ENCODE measurements at places on chromosomes 12 and 14.

DNA sequence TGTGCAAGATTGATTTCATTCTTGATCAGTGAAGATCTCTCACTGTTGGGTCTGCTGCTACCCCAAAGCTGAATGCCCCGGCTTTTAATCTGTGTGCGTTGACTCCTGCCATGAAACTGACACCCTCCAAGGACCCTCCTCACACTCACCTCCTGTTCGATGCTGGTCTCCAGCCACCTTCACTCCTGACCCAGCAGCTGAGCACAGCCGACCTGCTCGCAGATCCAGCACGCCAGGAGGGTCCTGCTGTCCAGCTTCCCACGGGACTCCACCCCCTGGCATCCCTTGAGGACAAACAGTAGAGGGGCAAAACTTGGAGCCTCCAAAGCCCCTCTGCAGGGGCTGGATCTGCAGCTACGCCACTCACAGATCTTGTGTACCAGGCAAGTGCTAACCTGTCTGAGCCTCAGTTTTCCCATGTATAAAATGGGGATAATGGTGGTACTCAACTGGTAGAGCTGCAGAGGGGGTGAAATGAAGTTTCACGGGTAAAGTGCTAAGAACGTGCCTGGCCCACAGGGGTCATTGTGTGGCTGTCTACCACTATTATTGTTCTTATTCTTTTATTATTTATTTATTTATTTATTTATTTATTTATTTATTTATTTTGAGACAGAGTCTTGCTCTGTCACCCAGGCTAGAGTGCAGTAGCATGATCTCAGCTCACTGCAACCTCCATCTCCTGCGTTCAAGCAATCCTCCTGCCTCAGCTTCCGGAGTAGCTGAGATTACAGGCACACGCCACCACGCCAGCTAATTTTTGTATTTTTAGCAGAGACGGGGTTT is 178.0 kb downstream of the PHETA1 start:
- no peak for DNase-seq

- no peak for DNase-seq
Measured at GRCh38 chr12:39127401-39127800, 222.0 kb upstream of the CPNE8 start.

DNA sequence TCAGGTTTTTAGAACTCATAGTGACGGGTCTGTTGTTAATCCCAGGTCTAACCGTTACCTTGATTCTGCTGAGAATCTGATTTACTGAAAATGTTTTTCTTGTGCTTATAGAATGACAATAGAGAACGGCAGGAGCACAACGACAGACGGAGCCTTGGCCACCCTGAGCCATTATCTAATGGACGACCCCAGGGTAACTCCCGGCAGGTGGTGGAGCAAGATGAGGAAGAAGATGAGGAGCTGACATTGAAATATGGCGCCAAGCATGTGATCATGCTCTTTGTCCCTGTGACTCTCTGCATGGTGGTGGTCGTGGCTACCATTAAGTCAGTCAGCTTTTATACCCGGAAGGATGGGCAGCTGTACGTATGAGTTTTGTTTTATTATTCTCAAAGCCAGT is 34.4 kb downstream of the PSEN1 start:
- no peak for DNase-seq

DNA sequence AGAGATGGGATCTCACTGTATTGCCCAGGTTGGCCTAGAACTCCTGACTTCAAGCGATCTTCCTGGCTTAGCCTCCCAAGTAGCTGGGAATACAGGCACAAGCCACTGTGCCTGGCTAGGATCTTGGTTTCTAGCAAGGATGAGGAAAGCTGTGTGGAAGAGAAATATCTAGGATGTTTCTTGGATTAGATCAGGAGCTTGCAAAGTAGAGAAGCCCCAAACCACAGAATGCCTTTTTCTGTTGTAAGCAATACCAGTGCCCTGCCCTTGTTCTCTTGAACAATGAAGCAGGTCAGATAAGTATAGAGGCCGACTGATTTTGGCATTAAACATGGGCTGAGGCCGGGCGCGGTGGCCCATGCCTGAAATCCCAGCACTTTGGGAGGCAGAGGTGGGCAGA is 44.3 kb upstream of the STRN3 start:
- no peak for DNase-seq

DNA sequence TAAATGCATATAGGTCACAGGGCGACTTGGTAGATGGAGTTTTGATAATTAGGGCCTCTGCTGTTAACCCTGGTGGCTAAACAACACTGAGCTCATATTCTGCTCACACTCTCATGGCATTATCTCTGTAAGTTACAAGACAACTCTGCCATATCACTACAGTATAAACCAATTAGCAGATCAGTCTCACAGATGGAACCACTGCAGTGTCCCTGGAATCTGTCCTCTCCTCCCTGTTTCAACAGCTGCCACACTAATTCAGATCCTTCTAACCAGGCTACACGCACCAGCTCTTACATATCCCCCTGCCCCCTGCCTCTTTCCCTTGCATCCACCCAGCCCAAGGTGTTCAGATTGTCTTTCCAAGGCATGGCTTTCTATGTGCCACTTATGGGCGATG is 161.0 kb upstream of the RMST start:
- DNase-seq = no peak

DNA sequence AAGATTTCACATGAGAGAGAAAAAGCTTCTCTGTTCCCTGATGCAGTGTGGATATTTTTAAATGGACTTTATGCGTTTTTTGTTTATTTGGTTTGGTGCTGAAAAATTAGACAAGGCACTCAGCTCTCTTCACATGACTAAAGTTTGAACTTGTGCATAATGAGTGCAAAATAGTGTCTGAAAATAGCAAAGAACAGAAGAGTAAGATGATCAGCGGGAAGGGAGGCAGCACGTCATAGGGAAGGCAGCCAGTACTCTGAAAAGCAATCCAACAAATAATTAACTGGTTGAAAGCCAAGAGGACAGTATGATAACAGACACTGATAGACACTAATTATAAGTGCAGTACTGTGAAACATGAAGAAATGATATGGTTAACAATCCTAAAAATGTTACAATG is 46.6 kb upstream of the CDKN3 start:
- no peak for DNase-seq

GRCh38 chr12:101305226-101305779 is 25.4 kb downstream of the UTP20 start:
- DNase-seq = no peak

DNA sequence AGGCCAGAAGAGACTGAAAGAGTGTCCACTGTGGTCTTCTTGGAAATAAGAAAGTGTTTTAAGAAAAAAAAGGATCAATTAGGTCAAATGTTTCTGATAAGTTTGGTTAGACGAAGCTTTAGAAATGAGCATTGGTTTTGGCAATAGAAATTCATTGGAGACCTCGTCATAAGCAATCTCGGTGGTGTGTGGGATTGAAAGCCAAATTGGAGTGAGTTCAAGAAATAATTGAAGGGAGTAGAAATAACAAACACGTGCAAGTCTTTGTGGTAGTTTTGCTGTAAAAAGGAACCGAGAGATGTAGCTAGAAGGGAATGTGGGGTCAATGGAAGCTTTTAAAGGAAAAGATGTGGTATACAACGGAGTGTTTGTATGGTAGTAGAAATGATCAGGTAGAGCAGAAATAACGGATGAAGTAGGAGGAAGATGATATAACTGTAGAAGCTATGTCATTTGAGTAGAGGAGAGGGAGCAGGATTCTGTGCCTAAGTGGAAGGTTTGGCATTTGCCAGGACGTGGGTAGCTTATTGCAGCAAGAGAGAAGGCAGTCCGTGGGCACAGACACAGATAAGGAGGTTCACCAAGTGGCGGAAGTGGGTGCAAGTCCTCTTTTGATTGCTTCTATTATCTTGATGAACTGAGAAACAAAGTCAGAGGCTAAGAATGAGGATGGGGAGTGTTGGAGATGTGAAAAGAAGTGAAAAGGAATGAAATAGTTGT is 146.2 kb downstream of the DACT1 start:
- no peak for DNase-seq

DNA sequence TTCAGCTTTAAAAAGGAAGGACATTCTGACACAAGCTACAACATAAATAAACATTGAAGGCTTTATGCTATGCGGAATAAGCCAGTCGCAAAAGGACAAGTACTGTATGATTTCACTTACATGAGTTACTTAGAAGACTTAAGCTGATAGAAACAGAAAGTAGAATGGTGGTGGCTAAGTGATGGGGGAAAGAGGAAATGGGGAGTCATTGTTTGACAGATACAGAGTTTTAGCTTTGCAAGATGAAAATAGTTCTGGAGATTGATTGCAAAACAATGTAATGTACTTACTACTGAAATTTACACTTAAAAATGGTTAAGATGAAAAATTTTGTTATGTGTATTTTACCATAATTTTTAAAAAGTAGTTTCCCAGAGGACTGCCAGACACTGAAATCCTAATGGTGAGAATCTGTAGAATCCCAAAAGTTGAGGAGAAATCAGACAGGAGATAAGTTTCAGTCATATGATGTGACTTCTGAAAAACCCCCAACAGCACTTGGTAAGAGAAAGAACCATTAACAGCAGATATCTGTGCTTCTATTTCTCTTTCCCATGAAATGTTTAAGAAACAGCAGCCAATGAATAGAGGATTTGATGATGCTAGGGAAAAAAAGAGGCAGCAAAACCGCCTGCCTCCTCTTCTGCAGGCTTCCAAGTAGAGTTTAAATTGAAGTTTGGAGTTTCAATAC is 16.6 kb upstream of the CLEC2A start:
- no peak for DNase-seq

DNA sequence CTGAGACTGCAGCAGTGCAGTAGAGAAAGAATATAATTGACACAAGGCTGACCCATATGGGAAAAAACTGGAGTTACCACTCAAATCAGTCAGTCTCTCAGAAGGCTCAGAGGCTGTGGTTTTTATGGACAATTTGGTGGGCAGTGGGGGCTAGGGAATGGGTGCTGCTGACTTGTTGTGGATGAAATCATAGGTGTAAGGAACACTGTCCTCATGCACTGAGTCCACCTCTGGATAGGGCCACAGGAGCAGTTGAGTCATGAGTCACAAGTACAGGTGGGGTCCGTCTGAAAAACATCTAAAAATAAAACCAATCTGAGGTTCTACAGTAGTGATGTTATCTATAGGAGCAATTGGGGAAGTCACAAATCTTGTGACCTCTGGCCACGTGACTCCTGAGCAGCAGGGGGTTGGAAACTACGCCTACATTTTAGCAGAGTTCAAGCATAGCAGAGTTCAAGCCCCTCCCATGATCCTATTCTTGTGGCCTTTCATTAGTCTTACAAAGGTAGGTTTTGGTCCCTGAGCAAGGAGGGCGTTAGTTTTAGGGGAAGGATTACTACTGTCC is 18.1 kb upstream of the SGPP1 start:
- DNase-seq = no peak

- no peak for DNase-seq
Measured at GRCh38 chr12:79020106-79020505, 155.5 kb downstream of the SYT1 start.

GRCh38 chr12:52210186-52210924 is 18.5 kb upstream of the KRT80 start:
- DNase-seq = no peak

DNA sequence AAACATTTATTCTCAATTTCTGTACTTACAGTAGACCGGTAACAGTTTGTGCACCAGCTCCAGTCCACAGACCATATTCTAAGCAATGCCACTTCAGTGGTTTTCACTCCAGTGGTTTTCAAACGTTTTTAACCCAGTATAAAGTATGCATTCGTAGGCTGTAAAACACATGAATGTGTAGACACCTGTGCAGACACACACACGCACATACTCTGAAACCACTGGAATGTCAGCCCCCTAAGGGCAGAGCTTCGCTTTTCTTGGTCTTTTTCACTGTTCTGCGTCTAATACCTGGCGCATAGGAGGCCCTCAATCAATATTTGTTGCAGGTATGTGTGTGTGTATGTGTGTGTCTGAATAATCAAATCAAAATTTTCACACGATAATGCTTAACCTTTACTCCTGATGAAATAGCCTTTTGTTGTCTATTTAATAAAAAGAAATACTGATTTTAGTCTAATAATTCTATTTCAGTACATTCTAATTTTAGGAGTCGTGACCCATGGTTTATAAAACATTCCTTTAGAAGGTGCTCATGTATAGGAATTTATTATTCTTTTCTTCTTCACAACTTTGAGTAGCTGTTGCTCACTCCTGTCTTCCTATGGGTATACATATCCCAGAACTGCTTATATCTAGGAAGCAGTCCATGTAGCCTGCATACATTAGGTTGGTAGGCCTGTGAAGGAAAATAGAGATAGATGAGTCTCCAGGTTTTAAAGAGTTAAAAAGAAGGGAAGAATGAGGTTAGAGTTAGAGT is 73.6 kb upstream of the REP15 start:
- no peak for DNase-seq

- no peak for DNase-seq
Measured at GRCh38 chr12:52084491-52085231, 5.2 kb downstream of the SMIM41 start.

DNA sequence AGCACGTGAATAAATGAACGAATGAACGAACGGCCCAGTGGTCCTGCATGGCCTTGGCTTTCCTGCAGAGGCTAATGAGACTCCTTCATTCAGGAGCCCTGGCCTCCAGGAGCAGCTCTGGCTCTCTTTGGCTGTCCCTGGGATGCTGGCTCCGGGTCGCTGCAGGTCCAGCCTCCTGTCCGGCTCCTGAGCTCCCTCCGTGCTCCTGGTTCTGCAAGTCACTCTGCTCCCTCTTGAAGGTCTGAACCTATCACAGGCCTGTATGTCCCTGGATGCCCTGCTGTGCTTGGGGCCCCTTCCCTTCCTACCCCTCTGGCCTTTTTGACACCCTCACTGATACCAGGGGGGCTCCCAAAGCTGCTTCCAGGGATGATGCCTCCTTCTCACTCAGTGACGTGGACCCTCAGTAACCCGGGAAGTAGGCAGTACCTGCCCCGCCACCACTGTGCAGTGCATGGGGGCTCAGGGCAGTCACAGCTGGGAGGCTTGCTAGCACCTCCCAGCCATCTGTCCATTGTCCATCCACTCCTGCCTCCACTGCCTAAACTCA is 133.7 kb upstream of the C14orf180 start:
- DNase-seq = no peak

DNA sequence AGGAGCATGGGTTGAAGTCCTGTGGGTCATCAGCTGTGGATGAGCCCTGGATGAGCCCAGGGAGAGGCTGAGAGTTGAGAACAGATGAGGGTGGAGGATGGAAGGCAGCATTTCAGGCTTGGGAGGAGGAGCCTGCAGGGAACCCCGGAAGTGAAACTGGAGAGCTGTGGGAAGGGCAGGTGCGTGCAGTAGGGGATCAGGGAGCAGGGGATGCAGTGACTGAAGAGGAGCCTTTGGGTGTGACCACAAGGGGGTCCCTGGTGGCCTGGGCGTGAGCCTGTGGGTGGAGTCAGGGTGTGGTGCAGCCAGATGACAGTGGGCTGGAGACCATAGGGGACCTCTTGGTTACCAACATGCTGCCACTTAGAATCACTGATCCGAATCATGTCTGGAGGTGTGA is 115.5 kb downstream of the PAPOLA start:
- no peak for DNase-seq

All from NCI-H774 (cell line).